ENCODE measurements at places on chromosomes 4 and X. TPM values are rescaled to one million over a fixed set of nuclear protein-coding genes. Genes with fewer than 3 reads are reported as not detected.

The PLXNB3 gene
- 0.89 TPM for total RNA-seq

The REPS2 gene
- 8.6 TPM for total RNA-seq

The FAM9C gene
- not detected for total RNA-seq

DNA sequence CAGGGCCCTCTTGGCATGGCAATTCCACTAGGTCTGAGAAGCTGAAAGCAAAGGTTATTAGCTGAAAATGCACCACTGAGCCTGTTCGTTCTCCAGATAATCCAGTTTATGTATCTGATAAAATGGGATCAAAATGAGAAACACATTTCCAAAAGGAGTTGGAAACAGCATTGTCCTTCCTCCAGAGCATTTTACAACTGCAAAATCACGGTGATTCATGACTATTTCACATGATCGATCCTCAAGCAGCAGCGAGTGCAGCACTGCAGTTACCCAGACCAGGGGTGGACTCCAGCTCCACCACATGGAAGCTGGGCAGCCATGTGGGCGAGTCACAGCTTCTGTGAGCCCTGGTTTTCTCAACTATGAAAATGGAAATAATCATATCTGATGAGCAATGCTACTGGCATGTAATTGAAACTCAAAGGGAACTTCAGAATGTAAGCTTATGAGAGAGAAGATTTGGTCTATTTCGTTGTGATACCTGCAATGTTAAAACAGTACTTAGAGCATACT, 78.7 kb upstream of the MSX1 start:
- peak; percentile 16 for DNase-seq

- DNase-seq, result no peak
Observed at GRCh38 chrX:45765281-45765680, 564.6 kb upstream of the DIPK2B start.

Measured in muscle of leg (tissue), 16 donors.